ENCODE measurements at places on chromosomes 3 and 15. TPM values are rescaled to one million over a fixed set of nuclear protein-coding genes. Genes with fewer than 3 reads are reported as not detected.

GRCh38 chr15:90402223-90402622 lies 14.2 kb downstream of the IQGAP1 start:
- DNase-seq: peak; percentile 68

CSPG4 gene
- under 0.01 TPM for total RNA-seq

DNA sequence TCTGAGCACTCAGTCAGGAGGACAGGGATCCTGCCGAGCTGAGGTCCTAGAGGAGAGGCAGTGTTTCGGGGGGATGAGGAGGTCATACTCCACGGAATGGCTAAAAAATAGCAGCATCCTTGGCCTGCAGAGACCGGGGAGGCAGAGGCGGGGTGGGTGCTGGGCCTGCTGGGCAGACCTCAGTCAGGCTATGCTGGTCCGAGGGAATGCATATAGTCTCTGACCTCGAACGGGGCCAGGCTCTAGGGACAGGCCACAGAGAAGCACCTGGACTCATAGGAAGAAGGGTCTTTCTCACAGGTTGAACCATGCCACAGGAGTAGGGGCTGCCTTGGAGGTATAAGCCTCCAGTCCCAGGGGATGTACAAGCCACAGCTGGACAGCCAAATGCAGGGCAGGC lies 14.0 kb upstream of the SKIC8 start:
- DNase-seq: no peak

DNA sequence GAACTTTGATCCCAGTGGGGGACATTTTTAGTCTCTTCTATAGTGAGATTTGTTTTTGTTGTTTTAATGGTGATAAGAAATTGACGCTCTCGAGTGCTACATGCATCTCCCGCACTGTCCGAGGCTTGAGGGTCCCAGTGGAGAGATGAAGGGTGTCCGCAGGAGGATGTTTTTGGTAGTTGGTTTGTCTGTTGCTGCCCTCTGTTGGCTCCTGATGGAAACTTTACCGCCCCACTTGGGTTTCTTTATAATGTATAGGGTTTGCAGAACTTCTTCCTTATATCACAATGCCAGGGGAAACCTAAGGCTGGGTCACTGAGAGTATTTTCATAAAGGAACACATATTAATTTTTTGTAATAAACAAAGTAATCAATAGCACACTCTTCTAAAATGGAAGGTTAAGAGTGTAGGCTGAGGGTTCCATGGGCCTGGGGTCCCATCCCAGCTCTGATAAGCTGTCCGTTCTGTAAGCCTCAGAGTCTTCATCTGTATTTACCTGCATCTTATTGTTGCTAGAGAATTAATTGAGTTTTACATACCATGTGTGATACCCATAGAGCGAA lies 185.3 kb upstream of the FEZF2 start:
- DNase-seq: peak; percentile 38

DNA sequence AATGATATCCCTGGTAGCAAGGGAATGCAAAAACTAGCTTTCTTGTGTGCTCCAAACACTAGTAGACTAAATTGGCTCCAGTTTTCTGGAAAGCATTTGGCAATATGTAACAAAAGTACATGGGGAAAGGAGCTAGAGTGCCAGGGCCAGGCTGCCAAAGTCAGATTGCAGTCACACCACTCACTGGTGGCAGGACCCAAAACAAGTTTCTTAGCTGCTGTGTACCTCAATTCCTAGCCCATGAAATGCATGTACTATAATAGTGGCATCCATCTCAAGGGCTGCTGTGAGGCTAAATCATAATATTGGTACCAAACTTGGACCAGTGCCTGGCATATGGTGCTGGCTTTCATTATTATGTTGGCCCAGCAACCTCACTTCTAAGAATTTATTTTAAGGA lies 49.3 kb downstream of the CLDN18 start:
- no peak for DNase-seq

GRCh38 chr3:147189016-147189415 lies 217.3 kb downstream of the ZIC4 start:
- no peak for DNase-seq

DNA sequence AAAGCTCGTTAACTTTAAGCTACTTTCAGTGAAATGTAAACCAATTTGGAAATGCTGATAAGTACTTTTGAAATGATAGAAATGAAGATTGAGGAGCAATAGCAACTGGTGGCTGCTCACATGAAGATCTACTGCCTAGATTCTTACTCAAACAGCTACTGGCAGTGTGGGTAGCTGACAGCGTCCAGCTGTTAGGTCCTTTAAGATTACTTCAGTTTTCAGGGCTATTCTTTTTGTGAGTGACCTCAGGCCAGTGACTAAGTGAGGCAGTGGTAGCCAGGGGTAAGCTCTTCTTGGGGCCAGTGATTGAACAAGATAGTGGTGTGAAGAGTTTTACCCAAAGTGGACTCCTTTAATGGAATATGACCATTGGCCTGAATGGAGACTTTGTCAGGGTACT lies 41.3 kb downstream of the NECTIN3 start:
- DNase-seq: no peak

DNA sequence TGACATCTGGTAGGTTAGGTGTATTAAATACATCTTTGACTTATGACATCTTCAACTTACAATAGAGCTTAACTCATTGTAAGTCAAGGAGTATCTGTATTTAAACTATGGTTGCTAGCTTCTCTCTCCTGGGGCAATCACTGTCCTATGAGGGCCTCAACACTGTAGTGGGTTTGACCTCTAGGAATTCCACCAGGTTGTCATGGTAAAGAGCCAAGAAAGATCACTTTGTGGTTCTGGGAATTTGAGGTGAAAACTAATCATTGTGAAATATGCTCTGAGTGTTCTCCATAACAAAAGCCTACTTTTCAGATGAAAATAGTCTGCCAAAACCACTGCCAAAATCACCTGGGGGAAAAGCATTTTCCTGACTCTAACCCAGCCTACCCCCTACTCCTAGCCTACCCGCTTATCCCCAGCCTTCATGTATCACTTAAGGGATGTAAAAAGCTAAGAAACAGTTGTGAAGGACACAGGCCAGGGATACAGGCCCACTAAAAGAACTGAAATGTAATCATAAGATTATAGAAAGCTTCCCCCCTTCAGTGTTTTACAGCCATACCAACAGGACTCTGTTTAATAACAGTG lies 723.8 kb downstream of the MECOM start:
- no peak for DNase-seq

DNA sequence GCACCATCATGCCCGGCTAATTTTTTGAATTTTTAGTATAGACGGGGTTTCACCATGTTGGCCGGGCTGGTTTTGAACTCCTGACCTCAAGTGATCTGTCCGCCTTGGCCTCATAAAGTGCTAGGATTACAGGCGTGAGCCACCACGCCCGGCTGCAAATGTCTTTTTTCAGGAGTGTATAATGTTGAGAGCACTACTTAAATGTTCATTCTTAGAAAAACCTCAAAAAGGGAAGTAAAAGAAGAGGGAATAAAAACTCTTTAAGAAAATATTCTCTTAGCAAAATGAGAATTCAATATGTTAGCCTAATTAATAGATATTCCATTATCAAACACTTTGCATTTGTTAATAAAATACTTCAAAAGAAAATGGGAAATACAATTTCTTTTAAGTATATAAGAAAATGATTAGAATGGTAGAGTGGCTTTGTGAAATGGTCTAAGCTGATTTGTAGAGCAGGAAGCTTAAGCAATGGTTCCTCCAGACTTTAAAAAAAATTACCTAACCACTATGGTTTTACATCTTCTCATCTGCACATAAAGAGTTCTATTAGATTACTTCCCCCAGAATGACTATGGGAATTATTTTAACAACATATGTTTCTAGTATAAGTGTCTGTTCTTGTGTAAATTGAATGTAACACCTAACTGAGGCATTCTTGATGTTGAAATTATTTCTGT lies 226.7 kb upstream of the ALCAM start:
- DNase-seq: no peak

DNA sequence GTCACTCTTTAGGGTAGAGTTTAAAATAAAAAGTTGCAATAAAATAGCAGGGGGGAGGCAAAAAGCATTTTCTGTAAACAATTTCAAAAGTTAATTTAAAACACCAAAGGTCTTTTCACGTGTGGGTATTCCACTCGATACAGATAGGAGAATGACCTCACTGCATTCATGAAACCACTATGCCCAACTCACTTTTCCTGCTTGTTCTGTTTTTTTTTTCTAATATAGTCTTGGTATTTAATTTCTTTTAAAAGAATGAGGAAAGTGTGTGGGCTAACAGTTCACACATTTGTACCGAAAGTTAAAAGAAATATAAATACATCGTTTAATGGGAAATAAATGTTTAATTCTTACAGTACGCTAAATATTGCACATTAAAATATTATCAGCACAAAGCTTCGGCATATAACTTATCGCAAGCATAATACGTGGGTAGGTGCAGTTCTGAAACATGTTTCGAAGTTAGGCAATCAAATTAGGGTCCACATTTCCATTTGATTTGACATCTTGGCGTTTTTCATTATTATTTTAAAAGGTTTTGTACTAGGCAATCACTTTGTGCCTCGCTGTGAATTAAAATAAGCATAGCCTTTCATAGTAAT lies 41.4 kb downstream of the VGLL4 start:
- DNase-seq: no peak

GRCh38 chr3:38453913-38454177 lies 155 bp downstream of the ACVR2B start:
- no peak for DNase-seq

DNA sequence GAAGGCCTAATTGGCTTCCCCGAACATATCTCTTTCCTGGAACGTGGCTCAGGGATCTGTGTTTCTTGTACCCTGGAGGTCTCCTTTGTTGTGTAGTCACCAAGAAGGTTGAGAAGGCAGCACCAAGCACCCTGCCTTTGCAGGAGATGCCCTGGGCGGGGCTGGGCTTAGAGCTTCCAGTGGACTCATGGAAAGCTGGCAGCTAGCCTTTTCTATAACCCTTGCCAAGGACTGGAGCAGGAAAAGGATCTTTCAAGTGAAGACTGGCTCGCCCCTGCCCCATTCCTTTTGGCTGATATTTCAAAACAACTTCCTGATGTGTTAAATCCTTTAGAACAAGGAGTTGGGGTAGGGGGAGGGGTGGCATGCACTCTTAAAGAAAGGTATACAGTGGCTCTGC lies 58.9 kb upstream of the EPHA6 start:
- no peak for DNase-seq

RASGRF1 gene
- 1.8 TPM for total RNA-seq

TP63 gene
- not detected for total RNA-seq

DNA sequence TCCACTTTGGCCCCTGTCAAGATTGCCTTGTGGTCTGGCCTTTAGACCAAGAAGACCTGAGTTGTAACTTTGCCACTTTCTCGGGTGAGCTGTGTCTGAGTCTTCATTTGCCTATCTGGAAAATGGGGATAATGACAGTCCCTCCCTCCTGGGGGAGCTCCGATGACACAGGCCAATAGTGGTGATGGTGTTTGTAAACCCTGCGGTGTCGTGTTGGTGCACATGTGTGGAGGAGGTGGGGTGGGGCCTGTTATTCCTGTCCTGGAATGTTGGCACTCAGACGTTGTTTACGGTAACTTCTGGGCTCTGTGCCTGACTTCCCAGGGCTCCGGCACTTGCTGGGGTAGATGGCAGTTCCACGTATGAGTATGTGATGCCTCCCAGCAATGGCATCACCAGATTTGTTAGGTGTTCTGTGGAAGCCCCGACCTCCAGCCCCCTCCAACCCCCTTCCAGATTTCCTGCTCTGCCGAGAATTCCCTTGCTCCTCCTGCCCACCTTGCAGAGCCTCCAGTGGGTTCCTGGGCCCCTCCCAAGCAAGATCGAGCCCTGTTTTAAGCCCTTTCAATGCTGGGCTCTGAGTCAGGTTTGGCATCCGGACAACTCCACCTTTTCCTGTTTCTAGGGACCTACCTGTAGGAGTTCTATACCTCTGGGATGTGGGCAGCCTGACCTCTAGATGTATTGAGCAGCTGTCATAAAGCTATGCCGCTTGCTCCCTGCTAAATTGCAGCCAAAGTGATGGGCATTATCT lies 31.4 kb downstream of the HRH1 start:
- peak; percentile 95 for DNase-seq

CFAP92 gene
- 0.65 TPM for total RNA-seq

GRCh38 chr3:81726735-81727134 lies 34.7 kb downstream of the GBE1 start:
- peak; percentile 85 for DNase-seq

- DNase-seq: no peak
Observed at GRCh38 chr15:22973286-22973685, 6.9 kb downstream of the CYFIP1 start.

GRCh38 chr3:194277786-194278130 lies 73.4 kb downstream of the CPN2 start:
- no peak for DNase-seq

DNA sequence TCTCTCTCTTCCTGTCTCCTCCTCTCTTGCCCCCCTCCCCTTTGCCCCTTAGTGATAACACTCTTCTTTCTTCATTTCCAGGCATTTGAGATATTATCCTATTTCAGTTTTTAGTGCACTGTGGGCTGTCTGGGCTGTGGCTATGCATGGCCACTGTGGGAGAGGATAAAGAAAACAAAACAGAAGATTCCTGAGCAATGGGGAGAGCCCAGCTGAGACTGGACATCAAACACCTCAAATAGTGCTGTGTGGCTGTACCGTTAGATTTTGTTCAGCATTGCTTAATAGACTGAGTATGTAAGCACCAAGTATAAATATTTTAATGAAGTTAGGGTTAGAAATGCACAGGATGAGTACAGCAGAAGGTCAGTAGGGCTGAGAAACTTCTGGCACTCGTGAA lies 7.9 kb upstream of the GBE1 start:
- DNase-seq: no peak

DNA sequence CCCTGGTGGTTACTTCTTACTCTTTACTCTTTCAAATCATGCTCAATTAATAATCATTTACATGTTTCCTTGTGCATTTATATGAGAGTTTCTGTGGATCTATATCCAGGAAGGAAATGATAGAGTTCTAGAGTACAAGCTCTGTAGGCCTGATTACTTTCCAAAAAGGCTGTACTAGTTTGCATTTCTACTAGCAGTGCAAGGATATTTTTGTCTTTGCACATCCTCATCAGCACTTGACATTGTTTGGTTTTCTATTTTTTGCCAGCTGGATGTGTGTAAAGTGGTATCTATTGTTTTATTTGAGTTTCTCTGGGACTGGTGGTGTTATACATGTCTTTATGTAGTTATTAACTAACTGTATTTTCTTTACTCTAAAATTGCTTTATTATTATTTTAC lies 19.6 kb upstream of the SLC7A14 start:
- DNase-seq: no peak

CCDC71 gene
- 10.7 TPM for total RNA-seq

LIPH gene
- not detected for total RNA-seq

GRCh38 chr3:41574900-41575299 lies 375.6 kb downstream of the CTNNB1 start:
- DNase-seq: no peak

DNA sequence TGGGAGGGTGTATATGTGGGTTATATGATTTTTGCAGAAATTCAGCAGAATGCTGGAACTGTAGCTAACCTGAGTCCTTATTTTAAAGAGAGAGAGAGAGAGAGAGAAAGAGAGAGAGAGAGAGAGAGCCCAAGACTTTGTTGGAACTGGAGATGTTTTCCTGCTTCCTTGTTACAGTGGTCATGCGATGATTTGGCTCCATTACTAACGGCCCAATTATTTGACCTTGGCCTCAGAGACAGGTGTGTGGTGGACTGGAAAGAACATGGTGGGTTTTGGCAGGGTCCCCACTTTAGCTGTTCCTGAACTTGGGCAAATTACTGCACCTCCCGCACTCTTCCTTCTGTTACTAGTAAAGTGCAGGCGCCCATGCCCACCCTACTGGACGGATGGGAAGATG lies 14.8 kb upstream of the ACSBG1 start:
- no peak for DNase-seq

- no peak for DNase-seq
Observed at GRCh38 chr3:115982108-115982507, 358.8 kb downstream of the GAP43 start.
